ENCODE measurements at places on chromosomes 1 and 21.

DNA sequence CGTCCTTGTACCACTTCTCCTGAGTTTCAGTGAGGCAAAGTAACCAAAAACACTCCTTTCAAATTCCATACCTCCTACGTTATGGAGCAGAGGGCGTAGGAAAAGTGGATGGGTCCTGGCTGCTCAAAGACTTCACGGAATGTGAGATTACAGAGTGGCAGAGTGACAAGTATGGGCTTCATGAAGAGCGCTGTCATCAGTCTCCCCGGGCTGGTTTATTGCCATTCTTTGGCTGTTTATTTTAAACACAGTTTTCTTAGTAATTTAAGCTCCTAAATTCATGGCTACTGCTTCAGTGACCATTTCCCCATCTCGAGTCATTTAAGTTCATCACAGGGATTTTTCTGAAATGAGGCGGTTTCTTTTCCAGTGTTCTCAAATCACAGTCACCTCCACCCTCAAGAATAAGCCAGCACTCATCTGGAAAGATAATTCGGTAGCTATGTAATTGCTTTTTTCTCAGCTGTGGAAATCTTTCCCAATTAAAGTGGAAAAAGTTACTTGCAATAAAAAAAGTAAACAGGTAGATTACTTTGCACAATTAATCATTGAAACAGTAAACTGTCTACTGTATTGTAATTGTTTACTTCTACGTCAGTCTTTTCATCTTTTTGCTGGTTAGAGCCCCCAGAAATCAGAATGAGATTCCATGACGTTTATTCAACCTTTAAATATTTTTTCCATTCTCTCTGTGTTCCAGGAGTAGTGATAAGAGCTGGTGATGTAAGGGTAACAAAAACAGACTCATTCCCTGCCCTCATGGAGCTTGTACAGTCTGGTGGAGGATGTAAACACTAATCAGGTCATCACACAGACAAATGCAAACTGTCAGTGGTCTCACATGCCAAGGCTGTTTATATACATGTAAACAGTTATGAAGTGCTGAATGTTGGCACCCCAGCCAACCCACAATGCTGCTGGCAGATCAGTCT is 3.0 kb upstream of the SMYD2 start:
- DNase-seq = no peak

GRCh38 chr1:220084460-220084859 is 5.1 kb downstream of the BPNT1 start:
- DNase-seq = no peak

DNA sequence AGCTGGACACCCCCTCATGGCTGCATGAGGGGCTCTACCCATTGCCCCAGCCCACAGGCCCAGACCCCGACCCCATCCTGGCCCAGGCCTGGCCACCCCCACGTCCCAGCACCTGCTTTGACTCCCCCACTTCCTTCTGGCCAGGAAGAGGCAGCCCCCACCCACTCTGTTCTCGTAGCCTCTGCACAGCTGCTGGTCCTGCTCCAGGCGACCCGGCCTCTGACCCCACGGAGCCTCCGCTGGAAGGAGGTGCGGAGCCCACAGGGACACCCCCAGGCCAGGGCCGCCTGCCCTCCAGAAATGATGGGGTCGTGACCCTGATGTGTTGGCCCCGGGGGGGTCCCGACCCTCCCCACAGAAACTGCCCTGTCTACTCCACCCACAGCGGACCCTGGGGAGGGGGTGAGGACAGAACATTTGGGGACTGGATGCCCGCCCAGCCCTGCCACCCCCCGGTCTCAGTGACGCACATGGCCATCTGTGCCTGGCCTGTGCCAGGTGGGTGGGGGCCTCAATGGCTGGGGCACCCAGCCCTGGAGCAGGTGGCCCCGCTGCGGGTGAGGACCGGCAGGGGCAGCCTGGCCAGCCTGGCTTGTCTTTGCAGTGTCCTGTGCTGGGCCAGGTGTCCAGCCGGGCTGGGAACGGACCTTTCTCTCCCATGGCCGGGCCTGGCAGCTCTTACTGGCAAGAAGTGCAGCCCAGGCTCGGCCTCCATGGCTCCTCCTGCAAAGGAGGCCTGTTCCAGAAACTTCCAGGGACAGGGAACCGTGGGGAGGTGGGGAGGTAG is 78.6 kb downstream of the MORN1 start:
- DNase-seq = peak; percentile 38

- no peak for DNase-seq
Observed at GRCh38 chr1:72394457-72394856, 112.1 kb upstream of the NEGR1 start.

DNA sequence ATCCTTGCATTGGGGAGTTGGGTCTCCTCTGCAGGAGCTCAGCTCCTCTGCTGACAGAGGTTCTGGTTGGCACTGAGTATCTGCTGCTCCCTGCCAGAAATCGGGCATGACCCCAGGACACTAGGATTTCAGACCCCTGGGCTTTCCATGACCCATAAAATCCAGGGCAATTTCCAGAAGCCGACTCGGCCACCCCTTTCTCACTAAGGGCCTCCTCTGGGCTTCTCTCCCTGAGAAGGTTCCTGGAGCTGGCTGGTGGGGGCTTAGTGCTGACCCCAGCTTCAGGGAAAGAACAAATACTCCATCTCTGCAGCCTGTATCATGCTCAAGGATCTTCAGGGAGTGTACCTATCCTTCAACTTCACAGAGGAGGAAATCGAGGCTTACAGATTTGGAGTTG is 603.4 kb downstream of the PTPRU start:
- no peak for DNase-seq

- no peak for DNase-seq
Observed at GRCh38 chr21:32046191-32046590, 173.4 kb downstream of the HUNK start.

DNA sequence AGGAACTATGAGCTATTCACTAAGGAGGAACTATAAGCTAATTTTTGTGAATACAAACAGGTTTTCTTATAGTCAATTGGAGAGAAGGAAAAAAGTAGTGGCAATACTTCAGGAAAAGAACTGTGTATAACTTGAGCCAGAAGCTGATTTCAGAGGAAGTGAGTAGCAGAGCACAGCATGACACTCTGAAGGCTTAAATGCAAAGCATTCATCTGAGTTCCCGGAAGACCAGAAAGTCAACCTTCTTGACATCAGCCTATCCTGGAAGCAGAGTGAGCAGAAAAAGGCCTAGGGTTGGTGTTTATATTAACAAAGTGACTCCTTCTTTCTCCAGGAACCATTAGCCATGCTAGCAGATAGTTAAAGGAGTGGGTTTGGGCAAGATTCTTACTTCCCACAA is 545.2 kb downstream of the MRPL39 start:
- no peak for DNase-seq

GRCh38 chr1:116255486-116256285 is 117.4 kb upstream of the ATP1A1 start:
- no peak for DNase-seq

DNA sequence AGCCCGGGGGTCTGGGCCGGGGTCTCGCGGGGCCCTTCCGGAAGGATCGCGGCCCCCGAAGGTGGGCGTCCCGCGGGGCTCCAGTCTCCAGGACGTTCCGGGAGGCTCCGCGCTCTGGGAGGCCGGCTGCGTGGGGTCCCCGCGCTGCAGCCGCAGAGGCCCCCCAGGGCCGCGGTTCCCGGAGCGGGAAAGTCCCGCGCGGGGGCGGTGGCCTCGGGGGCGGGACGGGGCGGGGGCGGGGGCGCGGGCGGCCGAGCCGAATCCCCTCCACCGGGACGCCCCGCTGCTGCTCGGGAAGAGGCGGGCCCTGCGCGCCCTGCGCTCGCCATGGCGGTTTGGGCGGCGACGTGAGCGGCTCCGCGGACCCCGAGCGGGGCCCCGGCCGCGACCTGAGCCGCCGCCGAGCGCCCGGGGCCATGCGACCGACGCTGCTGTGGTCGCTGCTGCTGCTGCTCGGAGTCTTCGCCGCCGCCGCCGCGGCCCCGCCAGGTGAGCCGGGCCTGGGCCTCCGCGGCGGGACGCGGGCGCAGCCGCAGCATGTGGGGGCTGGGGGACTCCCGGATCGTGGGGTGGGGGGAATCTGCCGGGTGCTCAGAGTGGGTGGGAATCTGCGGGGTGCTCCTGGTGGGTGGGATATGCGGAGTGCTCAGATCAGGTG is at the start of gene IFNGR2:
TSS of gene IFNGR2 (plus strand) at position 286 of the 658 bp plus-strand sequence. CDS start at position 417, 131 bp downstream.
- peak; percentile 68 for DNase-seq

GRCh38 chr1:246351721-246352120 is 155.4 kb downstream of the SMYD3 start:
- DNase-seq = no peak

GRCh38 chr1:44521378-44522080 is 116.5 kb downstream of the RNF220 start:
- DNase-seq = no peak

GRCh38 chr1:78834201-78834741 is 172.3 kb downstream of the ADGRL4 start:
- DNase-seq = no peak

- peak; percentile 41 for DNase-seq
Observed at GRCh38 chr1:17347769-17348592, 24.0 kb upstream of the PADI6 start.

- no peak for DNase-seq
Observed at GRCh38 chr1:54332781-54333585, 73.2 kb downstream of the SSBP3 start.

GRCh38 chr1:7863756-7864328 is 11.0 kb upstream of the UTS2 start:
- no peak for DNase-seq

DNA sequence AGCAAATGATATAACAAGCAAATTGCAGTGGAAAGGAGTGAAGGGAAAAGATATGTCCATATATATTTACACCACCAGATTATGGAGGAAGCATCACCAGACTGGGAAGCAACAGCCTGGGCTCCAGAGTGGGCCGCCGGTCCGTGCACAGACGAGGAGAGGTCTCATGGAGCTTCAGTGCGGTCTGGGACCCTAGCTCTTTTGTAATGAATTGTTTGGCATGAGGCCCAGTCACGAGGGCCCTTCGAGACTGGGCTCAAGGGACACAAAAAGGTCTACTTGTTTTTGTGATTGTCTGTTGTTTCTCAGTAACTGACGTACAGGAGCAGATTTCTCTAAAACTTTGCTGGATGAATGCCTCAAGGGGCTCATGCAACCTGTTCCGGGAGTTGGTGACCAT is 12.9 kb upstream of the STUM start:
- DNase-seq = no peak

DNA sequence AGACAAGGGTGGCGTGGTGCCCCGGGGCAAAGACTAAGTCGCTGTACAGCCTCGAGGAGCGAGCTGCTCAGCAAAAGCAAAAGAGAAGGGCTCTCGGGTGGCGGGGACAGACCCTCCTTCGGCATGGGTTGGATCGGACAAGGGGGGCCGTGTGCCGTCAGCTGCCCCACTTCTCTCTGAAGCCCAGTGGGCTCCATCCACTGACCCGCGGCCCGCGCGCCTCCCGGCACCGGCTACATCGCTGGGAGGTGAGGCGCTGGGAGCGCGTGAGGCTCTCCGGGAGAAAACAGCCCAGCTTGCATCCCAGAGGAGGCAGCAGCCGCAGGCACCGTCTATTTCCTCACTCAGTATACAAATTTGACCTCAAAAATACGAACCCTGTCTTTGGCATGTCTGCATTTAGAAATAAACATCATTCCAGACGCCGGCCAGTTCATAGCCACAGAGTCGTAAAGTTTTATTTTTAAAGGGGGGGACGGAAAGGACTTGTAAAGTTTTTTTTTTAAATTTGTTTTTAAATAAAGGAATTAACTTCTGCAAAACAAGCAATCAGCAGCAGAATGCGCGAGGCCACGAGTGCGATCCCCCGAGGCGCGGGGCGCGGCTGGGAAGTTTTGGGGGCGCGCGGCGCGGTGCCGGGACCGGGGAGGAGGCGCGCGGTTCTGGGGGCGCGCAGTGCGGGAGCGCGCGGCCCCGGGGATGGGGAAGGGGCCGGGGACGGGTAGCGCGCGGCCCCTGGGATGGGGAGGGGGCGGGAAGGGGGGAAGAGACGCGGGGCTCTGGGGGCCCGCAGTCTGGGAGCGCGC is 689 bp upstream of the GPR137B start:
- no peak for DNase-seq

DNA sequence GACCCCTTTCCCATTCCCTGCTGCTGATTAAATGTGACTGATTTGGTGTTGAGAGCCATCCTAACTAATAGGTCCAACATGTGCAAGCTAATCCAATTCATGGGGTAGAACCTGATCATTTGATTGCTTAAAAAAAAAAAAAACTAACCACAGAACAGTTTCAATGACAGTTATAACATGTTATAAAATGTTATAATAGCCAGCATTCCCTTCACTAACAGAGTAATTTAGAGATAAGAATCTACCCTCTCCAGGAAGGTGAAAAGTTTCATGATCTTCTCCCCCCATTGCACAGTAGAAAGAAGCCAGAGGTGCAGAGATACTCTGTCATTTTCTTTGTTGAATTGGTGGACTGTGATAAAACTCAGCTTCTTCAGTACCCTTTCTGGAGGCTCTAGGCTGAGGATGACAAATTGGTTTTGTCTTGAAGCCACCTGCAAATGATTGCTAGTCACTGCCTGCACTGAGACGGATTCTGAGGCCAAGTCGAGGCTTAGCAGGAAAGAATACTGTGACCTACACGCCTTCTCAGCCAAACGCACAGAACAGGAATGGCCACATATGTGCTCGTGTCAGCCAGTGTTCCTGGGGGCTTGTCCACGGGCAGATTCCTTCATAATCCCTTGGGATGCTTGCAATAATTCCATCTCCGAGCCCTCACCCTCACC is 215.7 kb upstream of the IRF2BP2 start:
- no peak for DNase-seq

DNA sequence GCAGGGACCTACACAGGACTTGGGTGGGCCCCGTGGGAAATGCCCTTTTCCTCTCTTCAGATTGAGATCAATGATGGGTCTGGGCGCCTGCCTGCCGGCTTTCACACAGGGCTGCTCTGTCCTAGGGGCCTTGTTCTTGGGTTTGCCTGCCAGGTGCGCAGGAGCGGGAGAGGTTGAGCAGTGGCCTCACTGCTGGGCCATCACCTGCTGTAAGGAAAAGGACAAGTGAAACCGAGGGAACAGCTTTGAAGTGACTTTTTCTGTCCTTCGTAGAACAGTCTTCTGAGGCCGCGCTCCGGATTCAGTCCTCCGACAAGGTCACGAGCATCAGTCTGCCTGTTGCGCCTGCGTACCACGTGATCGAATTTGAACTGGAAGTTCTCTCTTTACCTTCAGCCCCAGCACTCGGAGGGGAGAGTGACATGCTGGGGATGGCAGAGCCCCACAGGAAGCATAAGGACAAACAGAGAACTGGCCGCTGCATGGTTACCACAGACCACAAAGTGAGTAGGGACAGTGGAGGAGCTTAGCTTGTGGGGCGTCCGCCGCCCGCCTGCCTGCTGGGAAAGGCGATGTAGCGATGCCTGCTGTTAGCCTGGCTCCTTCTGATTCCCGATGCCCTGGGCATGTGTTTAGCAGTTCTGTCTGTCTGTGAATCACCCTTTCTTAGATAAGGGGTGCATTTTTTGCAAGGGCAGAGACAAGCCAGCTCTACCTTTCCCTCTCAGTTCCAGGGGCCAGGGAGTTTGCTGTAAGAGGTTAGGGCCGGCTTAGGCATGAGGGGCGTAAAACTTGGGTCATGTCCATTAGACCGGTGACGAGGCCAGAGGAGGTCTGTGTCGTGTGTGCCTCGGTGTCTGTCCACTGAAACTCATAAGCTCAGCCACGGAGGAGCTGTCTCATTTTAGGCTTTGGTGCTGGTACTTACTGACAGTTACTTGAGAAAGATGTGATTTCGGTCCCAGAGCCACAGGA is 19.5 kb upstream of the PWP2 start:
- DNase-seq = peak; percentile 51
